ENCODE measurements at places on chromosomes 12 and 14. TPM values are rescaled to one million over a fixed set of nuclear protein-coding genes. Genes with fewer than 3 reads are reported as not detected.

DNA sequence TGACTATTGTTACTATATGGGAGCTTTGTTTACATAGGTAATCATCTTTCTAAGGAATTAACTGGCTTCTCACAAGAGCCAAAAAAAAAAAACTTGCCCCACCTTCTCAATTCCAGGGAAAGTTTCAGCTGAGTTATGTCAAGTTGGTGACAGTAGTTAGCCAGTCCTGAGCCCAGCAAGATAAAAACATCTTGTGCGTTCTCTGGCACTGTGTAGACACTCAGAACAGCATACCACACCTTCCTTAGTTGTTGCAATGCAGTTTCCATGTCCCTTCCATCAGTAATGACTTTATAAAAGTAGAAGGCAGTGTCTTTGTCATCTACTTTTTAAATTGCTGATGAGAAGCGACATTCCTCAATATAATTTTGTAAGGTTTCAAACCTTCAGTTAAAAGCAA, 50.2 kb downstream of the PTPN21 start:
- no peak overlapping the region for H3K27ac ChIP-seq
- H3K4me1 ChIP-seq: no peaks in the 10 kb centered on the region

The PGF gene
- 7.9 TPM for total RNA-seq

The TMEM63C gene
- 2.0 TPM for total RNA-seq

GRCh38 chr12:11759899-11760298, 110.4 kb downstream of the ETV6 start:
- H3K4me3 ChIP-seq: no peak overlapping the region
- H3K4me1 ChIP-seq: no peaks in the 10 kb centered on the region
- no peaks in the 10 kb centered on the region for H3K36me3 ChIP-seq
- H3K27ac ChIP-seq: peak overlapping the region; percentile 65
- H3K27me3 ChIP-seq: no peaks in the 10 kb centered on the region

The SHMT2 gene
- 51.4 TPM for total RNA-seq

The RERGL gene
- 3.1 TPM for total RNA-seq

The MAPKAPK5 gene
- total RNA-seq: 48.5 TPM

DNA sequence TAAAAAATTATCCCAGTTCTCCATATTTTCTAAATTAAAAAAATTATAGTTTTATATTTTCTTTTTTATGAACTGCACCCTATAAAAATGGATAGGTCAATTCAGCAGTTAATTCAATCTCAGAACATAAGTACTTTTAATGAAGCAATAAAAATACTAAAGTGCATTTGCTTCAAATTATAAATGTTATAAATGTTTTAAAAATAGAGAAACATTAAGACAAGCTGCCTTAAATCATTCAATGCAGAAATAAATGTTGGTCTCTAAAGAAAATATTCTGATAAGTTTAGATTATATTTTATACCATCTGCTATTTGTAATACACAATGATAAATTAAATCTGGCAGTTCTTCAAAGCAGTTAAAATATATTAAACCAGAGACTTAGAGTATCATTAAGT, 65.6 kb downstream of the ZC3H14 start:
- H3K27ac ChIP-seq: no peak overlapping the region
- H3K27me3 ChIP-seq: no peaks in the 10 kb centered on the region
- DNase-seq: no peak
- H3K36me3 ChIP-seq: no peaks in the 10 kb centered on the region

GRCh38 chr14:71050227-71050823, 143.1 kb downstream of the PCNX1 start:
- no peak overlapping the region for H3K27ac ChIP-seq
- no peak overlapping the region for H3K4me3 ChIP-seq

- no peak overlapping the region for H3K27ac ChIP-seq
- no peaks in the 10 kb centered on the region for H3K27me3 ChIP-seq
- no peaks in the 10 kb centered on the region for H3K4me1 ChIP-seq
- no peaks in the 10 kb centered on the region for H3K36me3 ChIP-seq
- no peak overlapping the region for H3K4me3 ChIP-seq
Measured at GRCh38 chr12:1421091-1421846, 173.1 kb downstream of the FBXL14 start.

The FRS2 gene
- 65.6 TPM for total RNA-seq

GRCh38 chr12:46919666-46920400, 94.0 kb upstream of the SLC38A4 start:
- no peaks in the 10 kb centered on the region for H3K27me3 ChIP-seq
- H3K4me3 ChIP-seq: no peak overlapping the region
- no peak for DNase-seq
- no peaks in the 10 kb centered on the region for H3K36me3 ChIP-seq
- no peak overlapping the region for H3K27ac ChIP-seq

- H3K4me1 ChIP-seq: no peaks in the 10 kb centered on the region
- no peak for DNase-seq
- no peak overlapping the region for H3K27ac ChIP-seq
Measured at GRCh38 chr12:85273381-85274314, 6.4 kb upstream of the ALX1 start.

DNA sequence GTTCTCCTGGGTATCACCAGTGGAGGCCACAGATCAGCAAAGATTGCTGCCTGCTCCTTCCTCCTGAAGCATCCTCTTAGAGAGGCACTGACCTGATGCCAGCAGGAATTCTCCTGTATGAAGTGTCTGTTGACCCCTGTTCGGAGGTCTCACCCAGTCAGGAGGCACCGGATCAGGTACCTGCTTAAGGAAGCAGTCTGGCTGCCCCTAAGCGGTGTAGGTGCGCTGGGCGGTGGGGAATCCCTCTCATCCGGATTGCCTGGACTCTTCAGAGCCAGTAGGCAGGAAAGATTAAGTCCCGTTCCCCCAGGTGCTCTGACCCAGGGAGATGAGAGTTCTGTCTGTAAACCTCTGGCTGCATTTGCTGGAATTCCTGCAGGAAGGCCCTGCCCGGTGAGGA, 455.2 kb downstream of the CCDC91 start:
- H3K4me3 ChIP-seq: no peak overlapping the region
- H3K27me3 ChIP-seq: no peaks in the 10 kb centered on the region
- no peak for DNase-seq
- no peak overlapping the region for H3K27ac ChIP-seq
- no peaks in the 10 kb centered on the region for H3K4me1 ChIP-seq

The EPYC gene
- total RNA-seq: not detected

The BAZ2A gene
- total RNA-seq: 48.7 TPM

GRCh38 chr12:130438243-130438620, 100.5 kb downstream of the PIWIL1 start:
- H3K4me1 ChIP-seq: no peaks in the 10 kb centered on the region
- no peak overlapping the region for H3K4me3 ChIP-seq
- H3K36me3 ChIP-seq: no peaks in the 10 kb centered on the region
- H3K27me3 ChIP-seq: no peaks in the 10 kb centered on the region
- no peak overlapping the region for H3K27ac ChIP-seq
- no peak for DNase-seq
